ENCODE measurements at places on chromosomes 6 and 20.

DNA sequence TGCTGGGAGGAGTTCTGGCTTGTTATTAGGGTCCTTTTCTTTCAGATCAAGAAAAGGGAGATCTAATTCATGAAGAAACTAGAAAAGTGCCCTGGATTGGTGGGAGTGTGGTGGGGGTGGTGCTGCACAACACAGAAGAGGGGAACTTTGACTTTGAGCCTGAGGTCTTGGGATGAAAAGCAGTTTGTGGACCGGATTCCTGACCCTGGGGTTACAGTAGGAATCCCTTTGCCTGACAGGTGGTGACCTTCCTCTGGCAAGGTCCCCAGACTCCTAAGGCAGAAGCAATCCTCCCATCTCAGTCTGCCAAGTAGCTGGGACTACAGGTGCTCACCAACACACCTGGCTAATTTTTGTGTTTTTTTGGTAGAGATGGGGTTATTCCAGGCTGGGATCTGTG, 45.3 kb upstream of the IER3 start:
- DNase-seq, result no peak

- no peak for DNase-seq
Measured at GRCh38 chr6:22433745-22434144, 135.6 kb upstream of the HDGFL1 start.

GRCh38 chr6:84123186-84123585, 89.6 kb downstream of the MRAP2 start:
- no peak for DNase-seq

- peak; percentile 59 for DNase-seq
Measured at GRCh38 chr6:54981276-54981609, 134.7 kb downstream of the FAM83B start.

DNA sequence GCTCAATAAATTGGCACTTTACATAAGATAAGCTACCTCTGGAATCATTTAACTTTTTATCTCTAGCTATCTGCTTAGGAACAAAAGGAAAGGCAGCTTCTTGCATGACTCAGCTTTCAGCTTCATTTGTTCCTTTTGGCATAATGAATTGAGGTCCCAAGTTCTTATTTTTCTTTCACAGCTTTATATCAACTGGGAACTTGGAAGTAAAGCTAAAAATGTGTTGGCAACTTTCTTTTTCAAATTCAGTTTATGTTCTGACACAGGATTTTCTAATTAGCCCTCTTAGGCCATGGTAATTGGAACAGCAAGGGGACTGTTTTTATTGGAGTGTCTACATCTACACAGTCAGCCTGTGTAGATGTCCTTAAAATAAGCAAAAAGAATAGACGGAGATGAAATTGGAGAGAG, 55.2 kb upstream of the MRAP2 start:
- DNase-seq, result no peak
